Stimulated activated CD4-positive, alpha-beta T cell treated with anti-CD3 and anti-CD28 coated beads, Interleukin-4, amount 100 ng/mL, for 24 hours (primary cell): ENCODE measurements at places on chromosomes 4 and X.

DNA sequence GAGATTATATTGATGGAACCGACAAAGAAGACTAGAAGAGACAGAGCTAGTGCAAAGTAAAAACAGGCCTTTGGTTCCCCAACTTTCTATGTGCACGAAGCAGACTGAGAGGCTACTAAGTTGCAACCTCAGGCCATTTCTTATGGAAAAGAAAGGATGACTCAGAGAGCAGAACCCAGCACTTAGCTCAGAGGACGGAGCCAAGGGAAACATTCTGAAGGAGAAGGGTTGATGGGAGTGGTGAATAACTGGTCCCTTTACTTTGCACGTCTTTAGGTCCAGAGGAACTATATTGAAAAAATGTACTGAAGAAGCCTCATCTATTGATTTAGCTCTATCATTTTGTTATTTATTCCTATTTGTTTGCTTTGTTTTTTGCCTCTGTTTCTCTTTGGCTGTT is 182.1 kb downstream of the CPE start:
- no peak for DNase-seq

DNA sequence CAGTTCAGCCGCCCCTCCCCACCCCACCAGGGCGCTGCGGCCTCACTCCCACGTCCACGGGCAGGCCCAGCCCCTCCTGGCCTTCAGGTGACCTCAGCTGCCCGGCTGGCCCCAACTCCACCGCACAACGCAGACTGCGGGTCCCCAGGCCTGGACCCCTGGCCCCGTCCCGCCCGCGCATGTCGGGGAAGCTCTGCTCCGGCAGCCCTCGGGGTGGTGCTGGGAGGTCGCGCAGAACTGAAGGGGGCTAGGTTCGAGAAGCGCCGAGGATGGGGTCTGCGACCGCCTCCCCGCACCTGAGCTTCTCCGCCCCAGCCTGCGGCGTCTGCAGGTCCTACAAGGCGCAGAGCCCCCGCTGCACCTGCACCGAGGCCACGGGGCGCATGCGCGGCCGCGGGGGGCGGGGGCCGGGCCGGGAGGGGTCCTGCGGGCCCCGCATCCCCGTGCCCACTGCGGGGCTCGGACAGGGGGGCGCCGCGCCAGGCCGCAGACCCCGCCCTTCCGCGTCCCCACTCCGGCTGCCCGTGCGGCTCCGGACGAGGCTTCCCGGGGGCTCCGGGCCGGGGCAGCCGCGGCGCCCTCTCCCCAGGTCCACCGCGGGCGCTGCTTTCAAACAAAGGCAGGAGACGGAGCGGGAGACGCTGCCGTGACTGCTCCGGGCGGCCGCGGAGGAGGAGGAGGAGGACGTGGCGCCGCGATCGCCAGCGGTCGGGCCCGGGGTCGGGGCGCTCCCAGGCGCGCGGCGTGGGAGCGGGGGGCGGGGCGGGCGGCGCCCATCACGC is 672 bp upstream of the NAT8L start:
- no peak for DNase-seq

DNA sequence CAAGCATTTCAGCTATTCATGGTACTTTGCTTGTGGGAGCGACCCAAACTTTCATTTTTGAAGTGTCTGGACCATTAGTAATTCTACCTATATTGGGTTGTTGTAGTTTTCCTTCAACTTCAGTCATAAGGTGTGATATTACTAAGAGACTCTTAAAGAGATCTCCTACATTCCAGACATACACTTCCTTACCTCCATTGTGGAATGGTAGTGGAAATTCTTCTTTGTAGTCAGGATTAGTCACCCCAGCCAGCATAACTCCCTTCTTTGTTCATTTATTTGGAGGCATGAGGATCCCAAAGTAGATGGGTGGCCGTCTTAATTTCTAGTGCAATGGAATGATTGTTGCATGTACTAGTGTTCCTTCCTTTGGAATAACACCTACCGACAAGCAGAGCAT is 991.4 kb downstream of the ARAP2 start:
- DNase-seq, result no peak

GRCh38 chr4:79651456-79651855 is 243.4 kb upstream of the GK2 start:
- no peak for DNase-seq

GRCh38 chr4:78592088-78592783 is 40.7 kb downstream of the ANXA3 start:
- DNase-seq, result no peak

DNA sequence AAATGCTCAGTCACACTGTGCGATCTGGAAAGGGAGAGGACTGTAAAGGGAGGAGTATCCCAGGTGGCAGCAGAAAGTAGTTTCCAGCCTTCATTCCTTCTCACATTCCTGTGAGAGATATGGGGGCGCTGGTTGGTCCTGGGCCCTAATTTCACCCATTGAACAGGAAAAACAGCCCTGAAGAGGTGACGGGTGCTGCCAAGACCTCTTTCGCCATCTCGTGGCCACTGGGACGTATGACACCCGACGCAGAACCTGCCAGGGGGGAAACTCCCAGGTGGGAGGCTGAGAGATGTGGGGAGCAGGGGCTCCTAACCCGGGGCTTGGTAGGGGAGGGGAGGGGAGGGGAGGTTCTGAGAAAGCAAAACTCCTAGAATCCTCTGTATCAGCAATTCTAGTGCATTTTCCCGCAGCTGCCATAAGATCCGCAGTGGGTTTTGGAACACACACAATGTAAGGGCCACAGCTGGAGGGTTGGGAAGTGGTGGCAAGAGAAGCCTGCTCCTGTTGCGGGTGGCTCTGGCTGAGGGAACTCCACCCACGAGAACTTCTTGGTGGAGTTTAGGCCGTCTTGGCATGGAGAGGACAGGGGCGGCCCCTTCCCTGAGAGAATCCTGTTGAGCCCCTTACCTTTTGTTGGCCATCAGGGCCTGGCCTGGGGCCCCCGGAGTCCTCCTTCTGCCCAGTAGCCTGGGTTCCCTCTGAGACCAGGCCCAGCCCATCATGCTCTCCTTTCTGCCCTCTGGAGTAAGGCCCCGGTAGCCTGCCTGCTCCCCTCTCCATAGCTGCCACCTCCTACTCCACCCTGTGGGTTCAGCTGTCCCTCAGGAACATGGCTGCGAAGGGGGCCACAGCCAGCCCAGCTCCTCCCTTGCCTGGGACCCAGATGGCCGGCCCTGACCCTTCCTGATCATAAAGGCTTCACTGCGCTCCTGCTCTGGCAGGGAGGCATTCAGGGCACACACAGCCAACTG is 134.1 kb downstream of the OR13H1 start:
- DNase-seq, result peak; percentile 33

DNA sequence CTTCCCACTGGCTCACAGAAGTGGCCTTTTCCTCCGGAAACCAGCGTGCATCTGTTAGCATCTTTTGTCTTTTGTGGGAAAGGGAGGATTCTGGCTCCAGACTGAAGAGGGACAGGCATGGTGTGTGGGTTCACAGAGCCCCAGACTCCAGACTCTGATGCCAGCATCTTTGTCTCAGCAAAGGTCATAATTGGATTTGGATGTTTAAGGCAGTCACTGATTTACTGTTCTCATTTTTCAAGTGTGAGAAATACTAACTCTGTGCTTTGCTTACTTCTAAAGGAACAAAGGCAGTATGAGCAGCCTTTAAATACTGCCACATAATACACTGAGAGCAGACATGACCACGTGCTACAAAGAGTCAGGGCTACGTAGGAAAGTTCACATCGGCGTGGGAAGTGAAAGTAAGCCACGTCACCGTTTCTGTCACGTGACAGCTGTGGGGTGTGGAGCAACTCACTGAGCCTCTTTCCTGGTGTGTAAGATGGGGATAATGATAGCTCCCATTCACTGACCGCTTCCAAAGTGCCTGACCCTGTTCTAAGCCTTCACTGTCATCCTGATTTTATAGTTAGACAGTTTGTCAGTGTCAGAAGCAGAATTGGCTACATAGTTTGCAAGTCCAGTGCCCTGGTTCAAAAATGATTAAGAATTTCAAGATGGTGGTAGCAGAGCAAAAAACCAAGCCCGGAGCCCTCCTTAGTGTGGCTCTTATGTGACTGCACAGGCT is 24.8 kb upstream of the TMSB4X start:
- peak; percentile 87 for DNase-seq

GRCh38 chrX:48834383-48834709 is 1.1 kb downstream of the PCSK1N start:
- DNase-seq, result no peak

GRCh38 chr4:174281901-174282300 is 1.6 kb downstream of the FBXO8 start:
- no peak for DNase-seq

DNA sequence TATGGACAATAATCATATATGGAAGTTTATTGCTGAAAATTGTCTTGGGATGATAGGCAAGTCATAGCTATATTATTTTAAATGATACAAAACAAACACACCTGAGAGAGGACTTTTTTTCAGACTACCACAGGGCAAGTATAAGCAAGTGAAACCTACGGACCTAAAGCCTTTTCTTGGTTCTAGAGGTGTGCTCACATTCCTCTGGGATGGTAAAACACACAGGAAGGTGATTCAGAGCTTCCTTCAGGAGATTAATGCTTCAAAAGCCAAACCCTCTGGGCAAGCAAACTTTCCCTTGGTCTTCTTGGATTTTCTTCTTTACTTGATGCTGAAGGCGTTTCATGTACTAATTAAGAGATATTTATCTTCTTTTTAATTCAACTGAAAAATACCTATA is 60.1 kb upstream of the ACSL4 start:
- DNase-seq, result no peak

DNA sequence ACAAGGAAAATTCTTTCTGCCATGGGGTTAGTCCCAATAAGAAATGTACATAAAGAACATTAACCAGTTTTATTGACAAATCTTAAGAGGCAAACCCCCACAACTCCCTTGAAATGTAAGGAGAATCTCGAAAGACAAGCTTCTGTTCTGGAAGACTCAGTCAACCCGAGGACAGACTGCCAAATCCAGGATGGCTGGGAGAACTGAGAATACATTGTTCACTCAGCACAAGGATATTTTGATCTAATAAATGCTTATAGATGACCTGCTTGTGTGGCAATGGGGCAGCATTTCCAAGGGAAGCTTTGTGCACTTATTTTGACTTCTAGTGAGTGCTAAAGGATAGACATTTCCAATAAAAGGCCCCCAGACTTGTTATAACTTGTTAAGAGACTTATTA is 280.4 kb downstream of the DHX15 start:
- DNase-seq, result no peak

DNA sequence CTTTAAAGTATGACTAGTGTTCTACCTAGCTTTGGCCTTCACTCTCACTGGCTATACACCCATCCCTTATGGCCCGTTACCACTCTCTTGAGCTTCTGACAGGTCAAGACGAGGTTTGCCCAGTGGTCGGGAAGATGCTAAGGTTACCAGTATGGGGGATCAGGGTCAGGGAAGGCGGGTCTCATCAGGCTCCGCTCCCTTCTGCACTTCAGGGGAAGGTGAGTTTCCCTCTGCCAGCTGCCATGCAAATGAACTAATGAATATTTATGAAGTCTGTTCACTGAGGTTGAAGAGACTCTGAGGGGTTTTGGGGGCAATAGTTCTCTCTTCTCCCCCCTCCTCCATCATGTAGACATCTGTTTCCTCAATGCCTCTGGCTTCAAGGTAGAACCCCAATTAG is 6.6 kb downstream of the EFNB1 start:
- no peak for DNase-seq

DNA sequence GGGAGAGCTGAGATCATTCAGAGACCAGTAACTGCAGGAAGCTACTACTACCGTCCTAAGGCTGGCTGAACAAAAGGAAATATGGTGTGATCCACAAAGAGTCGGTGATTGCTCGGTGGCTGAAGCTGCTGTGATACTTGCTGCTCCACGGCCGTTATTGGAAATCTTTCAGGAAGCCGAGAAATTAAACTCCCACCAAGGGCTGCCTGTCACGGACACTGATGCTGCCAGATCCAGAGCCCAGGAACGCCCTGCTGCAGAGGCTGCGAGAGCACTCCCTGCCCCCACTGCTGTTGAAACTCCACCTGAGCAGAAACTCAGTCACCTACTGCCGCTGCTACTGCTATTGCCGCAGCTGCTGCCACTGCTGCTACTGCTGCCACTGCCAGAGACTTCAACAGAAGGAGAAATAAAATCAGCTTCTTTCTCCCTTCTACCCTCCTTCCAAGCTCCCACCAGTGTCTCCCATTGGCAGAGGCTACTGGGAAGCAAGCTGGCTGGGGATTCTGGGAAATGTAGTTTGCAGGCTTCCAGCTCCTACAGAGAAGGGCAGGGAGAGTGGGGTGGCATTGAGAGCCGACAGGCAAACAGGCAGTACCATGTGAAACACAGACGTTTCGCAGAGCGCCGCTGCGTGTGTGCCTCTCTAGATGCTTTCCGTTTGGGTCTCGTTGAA is 126.0 kb upstream of the ENPP6 start:
- peak; percentile 47 for DNase-seq

- DNase-seq, result peak; percentile 60
Observed at GRCh38 chr4:52545099-52546069, 113.7 kb downstream of the USP46 start.

- no peak for DNase-seq
Observed at GRCh38 chrX:40780951-40781350, 45.6 kb upstream of the MED14 start.

DNA sequence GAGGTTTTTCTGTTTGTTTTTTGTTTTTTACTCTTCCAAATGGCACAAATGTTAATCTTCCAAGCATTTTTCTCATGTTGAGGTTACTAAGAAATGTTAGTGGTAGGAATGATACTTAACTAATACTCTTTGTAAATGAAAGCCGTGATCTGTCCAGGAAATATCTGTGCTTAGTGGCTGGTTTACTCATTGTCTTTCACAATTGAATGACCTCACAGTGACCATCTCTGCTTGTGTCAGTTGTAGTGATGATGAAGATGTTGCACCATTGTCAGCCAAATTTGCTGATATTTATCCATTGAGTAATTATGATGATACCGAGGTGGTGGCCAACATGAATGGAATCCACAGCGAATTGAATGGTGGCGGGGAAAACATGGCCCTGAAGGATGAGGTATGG is 93.5 kb downstream of the TNIP2 start:
- DNase-seq, result no peak

GRCh38 chrX:124534536-124534935 is 188.2 kb downstream of the SH2D1A start:
- DNase-seq, result no peak

GRCh38 chr4:26178854-26179253 is 142.0 kb upstream of the RBPJ start:
- DNase-seq, result no peak

DNA sequence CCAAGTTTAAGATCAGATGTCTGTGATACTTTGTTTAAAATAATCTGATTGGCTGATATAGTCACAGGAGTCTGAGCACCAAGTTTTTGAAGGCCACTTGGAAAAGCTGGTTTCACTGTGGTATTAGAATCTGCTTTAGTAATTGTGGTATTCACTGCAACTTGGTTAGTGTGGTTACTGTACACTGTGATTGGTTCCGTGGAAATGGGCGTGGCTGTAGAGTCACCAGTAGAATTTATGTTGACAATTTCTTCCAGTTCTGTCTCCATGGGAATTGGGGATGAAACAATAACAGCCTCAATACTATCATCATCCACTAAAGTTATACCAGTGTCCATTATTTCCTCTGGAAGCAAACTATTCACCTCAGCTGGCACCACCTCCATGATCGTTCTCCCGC is 26.2 kb downstream of the LIN54 start:
- no peak for DNase-seq

GRCh38 chr4:67687636-67688035 is 13.3 kb downstream of the UBA6 start:
- DNase-seq, result no peak

GRCh38 chr4:39394706-39395105 is 12.0 kb upstream of the KLB start:
- DNase-seq, result no peak
